ENCODE measurements at places on chromosomes 13 and 19. TPM values are rescaled to one million over a fixed set of nuclear protein-coding genes. Genes with fewer than 3 reads are reported as not detected.
A peak's percentile ranks its signal among the peaks of the same experiment; 100 is the strongest.

BCKDHA gene
- total RNA-seq = 25.0 TPM

CGB2 gene
- total RNA-seq = not detected

- DNase-seq = no peak
Observed at GRCh38 chr13:32587811-32588170, 1.5 kb downstream of the PDS5B start.

GRCh38 chr19:23823952-23824389 is 65.3 kb upstream of the ZNF681 start:
- DNase-seq = peak; percentile 31

GRCh38 chr13:98988277-98988676 is 10.4 kb upstream of the DOCK9 start:
- DNase-seq = no peak

NLRP9 gene
- not detected for total RNA-seq

GRCh38 chr19:43501661-43502418 is 2.7 kb downstream of the PHLDB3 start:
- DNase-seq = peak; percentile 17

DNA sequence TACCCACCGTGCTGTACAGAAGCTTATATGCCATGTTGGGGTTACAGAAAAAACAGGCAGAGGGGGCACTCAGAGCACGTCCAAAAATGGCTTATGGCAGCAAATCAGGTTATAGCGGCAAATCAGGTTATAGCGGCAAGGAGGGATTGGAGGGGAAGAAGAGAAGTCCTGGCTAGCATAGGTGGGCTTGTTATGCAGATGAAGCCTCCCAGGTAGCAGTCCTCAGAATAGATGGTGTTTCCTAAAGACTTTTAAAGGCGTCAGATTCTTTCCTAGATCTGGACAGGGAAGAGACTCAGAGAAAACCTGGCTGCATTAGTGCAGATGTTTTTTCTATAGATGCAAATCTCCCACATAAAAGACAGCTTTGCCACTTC is 19.8 kb upstream of the PLEKHF1 start:
- DNase-seq = no peak

TMC4 gene
- total RNA-seq = 2.6 TPM

ZNF808 gene
- total RNA-seq = 22.6 TPM

All from endothelial cell (in vitro differentiated cells).